ENCODE measurements at places on chromosomes 6 and 20. TPM values are rescaled to one million over a fixed set of nuclear protein-coding genes. Genes with fewer than 3 reads are reported as not detected.

The PRDM13 gene
- total RNA-seq, result not detected

The PI16 gene
- 0.23 TPM for total RNA-seq

The TCP11 gene
- total RNA-seq, result 0.41 TPM

The WFDC10B gene
- not detected for total RNA-seq

The ABHD12 gene
- total RNA-seq, result 31.3 TPM

The ANKRD66 gene
- total RNA-seq, result not detected

The CST9 gene
- total RNA-seq, result not detected

The SDCBP2 gene
- 4.4 TPM for total RNA-seq

The FOXQ1 gene
- total RNA-seq, result not detected

The FLRT3 gene
- 5.3 TPM for total RNA-seq

The MOG gene
- not detected for total RNA-seq

The NECAB3 gene
- total RNA-seq, result 31.9 TPM

The CENPW gene
- 0.82 TPM for total RNA-seq

The ZNF311 gene
- 0.05 TPM for total RNA-seq

GRCh38 chr20:43345676-43346075 lies 112.0 kb upstream of the SRSF6 start:
- DNase-seq, result no peak

- no peak for DNase-seq
Measured at GRCh38 chr6:16198061-16198705, 40.2 kb upstream of the GMPR start.

- DNase-seq, result no peak
Measured at GRCh38 chr20:25606094-25606695, 17.6 kb downstream of the NANP start.

DNA sequence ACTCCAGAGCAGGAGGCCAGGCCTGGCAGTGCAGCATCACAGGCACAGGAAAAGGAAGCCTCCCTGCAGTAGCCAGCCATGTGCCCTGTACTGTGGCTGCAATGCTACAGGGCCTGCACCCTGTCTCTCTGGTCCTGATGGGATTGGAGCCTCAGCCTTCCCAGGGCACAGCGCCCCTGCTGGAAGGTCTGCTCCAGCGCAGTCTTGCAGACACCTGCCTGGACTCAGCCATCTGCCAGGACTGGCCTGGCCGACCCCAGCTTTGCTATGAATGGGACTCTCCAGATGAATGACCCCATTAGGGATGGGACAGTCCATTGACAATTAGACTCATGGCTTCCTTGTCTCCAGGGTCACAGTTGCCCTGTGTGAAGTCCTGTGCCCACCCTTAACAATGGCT lies 251.6 kb downstream of the ERMARD start:
- no peak for DNase-seq

DNA sequence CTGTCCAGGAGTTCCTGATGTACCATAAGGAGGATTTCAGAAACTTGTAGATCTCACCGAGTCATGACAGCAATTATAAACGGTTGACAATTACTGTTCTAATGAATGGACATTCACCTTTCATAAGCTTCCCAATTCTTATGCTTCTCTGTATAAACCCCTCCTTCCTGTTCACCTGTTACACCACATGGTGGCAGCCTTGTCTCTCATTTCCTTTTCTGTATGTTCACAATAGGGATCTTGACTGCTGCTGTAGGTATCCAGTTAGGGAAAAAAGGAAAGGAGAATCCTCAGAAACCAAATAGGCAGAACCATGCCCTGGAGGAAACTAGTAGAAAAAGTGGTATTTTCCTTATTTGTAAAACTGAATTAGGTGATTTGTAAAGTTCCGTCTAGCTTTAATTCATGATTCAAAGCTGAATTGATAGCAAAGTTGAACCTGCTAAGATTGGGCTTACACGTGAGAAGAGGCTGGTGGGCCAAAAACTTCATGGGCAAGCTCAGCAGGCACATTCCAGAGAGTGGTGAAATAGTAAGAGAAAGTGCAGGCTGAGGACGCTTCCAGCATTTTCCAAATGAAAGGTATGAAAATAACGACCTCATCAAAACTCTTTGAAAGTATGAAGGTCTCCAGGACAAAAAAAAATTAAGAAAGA lies 29.0 kb upstream of the TBPL1 start:
- DNase-seq, result peak; percentile 48

GRCh38 chr20:12896180-12896579 lies 112.6 kb upstream of the SPTLC3 start:
- no peak for DNase-seq

- DNase-seq, result no peak
Measured at GRCh38 chr6:20540683-20541082, 6.4 kb downstream of the CDKAL1 start.

- DNase-seq, result no peak
Measured at GRCh38 chr6:25637960-25638434, 14.0 kb upstream of the SCGN start.

- DNase-seq, result no peak
Measured at GRCh38 chr20:44733341-44734069, 12.2 kb upstream of the KCNK15 start.

- no peak for DNase-seq
Measured at GRCh38 chr6:122995921-122996793, at the start of gene CLVS2. Gene CLVS2 (plus strand): TSS chr6:122996235. CDS start chr6:122997778, 1,543 bp downstream.

- peak; percentile 27 for DNase-seq
Measured at GRCh38 chr6:63764318-63764916, 128.8 kb downstream of the PHF3 start.

DNA sequence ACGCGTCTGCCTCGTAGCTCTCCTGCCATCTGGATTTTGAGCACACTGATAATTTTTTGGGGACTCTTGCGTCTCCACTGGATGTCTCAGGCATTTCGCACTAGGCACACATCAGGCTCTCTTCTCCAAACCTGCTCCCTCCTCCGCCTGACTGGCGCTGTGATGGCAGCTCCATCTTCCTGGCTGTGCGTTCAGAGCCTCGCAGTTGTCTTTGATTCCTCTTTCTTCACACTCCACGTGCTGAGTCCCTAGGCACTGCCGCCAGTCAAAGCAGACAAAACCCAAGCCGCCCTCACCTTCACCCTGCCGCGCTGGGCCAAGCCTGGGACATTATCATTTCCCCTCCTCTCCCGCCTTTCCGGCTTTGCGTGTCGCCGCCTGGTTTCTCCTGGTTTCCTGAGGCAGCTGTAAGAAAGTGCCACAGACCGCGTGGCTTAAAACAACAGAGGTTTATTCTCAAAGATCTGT lies 778 bp downstream of the PSMG4 start:
- DNase-seq, result no peak

DNA sequence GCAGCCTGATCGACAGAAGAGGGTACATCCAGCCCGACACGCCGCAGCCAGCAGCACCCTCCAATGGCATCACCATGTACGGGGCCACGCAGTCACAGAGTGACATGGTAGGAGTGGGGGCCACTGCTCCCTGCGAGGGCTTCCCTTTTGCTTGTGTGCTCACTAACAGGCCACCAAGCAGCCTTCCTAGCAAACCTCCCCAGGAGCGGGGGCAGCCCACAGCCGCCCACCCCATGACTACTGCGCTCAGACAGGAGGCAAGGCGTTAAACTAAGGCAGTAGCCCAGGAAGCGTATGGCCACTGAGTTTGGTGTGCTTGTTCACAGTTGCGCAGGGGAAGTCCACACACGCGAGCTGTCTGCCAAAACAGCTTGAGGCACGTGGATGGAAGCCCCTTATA lies 169.5 kb upstream of the SNX9 start:
- no peak for DNase-seq

DNA sequence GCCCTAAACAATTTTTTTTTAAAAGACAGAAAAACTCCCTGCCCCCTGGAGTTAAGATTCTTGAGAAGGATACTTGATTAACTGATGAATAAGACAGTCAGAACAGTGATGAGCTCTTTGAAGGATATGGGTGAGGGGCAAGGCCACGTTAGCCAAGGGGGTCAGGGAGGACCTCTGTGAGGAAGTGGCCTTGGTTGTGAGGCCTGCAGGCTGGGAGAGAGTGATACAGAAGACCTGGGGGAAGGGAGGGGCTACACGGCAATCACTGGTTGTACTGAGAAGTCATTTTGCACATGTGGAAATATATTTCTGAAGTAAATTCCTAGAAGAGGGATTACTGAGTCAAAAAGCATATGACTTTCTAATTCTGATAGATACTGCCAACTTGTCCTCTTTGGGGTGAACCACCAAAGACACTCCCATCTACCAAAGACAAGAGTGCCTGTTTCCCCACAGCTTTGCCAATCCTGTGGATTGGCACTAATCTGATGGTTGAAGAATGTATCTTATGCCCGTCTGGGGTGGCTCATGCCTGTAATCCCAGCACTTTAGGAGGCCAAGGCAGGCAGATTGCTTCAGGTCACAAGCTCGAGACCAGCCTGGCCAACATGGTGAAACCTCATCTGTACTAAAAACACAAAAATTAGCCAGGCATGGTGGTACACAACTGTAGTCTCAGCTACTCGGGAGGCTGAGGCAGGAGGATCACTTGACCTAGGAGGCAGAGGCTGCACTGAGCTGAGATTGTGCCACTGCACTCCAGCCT lies 22.3 kb upstream of the BCAS4 start:
- no peak for DNase-seq

DNA sequence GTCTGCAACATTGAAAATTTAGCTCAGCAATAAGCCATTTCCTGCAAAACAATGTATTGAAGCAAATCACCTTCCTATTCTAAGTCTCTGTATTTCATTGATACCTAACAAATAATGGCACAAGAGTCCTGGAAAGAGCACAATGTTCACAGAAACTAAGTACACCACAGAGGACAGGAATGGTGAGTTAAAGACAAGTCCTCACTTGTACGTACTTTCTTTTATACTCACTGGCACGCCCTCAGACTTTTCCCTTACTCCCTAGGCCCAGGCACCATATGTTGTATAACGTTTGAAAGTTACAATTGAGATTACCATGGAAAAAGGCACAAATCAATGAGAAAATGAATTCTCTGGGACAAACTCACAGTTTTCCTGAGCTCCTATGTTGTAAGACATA lies 683.0 kb upstream of the MANEA start:
- no peak for DNase-seq

GRCh38 chr20:47167846-47168245 lies 188.7 kb downstream of the ZMYND8 start:
- no peak for DNase-seq

- no peak for DNase-seq
Measured at GRCh38 chr20:23441850-23442313, 2.4 kb downstream of the CSTL1 start.

- DNase-seq, result no peak
Measured at GRCh38 chr6:133787859-133788505, 100.9 kb upstream of the TCF21 start.

GRCh38 chr20:57902473-57902872 lies 192.7 kb upstream of the PMEPA1 start:
- no peak for DNase-seq

DNA sequence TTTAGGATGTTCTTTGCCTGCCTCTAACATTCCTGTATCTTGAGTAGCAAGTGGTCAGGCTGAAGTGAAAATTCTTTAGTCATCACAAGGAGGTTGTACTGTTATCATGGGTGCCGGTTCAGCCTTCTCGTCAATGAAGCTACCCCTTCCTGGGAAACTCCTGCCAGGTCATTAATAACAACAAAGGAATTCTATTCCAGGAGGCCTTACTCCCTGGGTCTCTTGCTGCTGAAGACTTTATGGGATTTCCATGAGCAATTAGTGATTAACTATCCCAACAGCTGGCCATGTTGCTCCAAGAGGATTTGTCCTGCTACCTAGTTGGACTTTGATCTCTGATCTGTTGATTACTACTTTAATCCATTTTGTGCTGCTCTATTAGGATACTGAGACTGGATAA lies 62.7 kb upstream of the ELOVL5 start:
- no peak for DNase-seq

DNA sequence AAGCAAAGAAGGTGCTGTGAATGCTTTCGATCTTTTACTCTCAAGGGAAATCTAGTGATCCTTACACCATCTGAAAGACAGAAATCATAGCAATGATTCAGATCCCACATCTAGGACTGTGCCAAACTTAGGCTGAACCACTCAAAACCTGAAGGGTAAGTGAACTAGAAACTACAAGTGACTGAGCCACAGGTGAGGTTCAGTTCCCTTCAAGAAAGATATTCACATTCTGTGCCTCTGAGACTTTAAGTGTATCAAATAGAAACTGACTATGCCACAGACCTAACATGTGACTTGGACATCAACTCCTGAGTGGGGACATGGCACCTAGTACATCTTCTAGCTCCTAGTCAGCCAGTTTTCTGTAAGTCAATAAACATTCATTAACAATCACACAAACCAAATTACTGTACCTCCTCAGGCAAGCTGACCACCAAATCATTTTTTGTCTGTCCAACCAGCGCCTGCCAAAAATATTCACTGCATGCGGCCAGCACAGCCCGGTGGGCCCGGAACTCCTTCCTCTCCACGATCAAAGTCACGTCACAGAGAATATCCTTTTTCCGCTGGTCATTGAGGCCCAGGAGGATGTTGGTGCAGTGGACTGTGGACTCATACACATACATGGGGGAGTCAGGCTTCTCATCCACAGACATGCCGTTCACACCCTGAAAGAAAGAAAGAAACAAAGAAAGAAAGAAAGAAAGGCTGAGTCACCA lies 114.1 kb downstream of the GJA10 start:
- no peak for DNase-seq

GRCh38 chr6:17450832-17451231 lies 57.4 kb downstream of the CAP2 start:
- no peak for DNase-seq

DNA sequence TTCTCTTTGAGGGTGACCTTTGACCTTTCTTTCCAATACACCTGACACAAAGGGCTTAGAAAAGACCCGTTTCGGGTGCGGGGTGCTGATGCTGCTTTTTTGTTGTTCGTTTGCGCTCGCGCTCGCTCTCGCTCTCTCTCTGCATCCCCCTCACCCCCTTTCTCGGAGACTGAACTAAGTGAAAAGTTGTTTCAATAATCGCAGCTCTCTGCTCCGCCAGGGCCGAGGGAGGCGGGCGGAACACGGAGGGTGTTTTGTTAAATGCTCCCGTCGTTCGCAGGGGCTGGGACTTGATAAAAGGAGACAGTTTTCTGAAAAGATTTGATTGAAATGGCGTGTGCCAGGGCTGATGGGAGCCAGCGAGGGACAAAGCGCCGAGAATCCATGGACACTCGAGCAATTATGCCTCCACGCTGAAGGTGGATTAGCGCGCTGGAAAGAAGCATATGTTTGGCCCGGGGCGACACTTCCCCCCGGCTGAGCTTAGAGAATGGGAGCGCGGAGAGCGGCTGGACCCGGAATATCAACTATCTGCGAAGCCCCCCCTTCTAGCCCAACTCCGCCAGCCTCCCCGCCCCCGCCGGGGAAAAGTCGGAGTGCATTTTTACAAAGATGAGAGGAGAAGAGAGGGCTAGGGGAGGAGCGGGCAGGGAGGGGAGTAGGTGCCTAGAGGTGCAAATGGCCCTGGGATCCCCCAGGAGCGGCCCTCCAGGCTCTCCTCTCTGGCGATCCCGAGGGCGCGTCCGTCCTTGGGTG lies 25.0 kb downstream of the TFAP2A start:
- no peak for DNase-seq
